DMS53 (cell line): ENCODE measurements at places on chromosomes 12 and 14.

DNA sequence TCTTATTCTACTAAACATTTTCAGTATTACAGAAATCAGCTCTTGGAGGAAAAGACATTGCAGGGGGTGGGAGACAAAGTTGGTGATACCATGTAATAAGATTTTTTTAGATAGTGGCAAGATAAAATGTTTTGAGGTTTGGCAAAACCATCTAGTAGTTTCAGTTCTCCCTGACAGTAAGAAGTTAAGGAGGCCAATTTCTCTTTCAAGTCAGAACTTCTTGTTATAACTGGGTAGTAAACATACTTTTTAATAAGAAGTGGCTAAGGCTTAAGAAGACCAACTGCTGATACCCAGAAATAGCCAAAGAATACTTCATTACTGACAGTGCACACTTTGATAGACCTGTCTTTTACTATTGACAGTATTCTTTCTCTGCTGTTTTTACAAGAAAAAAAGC, 452.3 kb downstream of the DIO2 start:
- DNase-seq: no peak

DNA sequence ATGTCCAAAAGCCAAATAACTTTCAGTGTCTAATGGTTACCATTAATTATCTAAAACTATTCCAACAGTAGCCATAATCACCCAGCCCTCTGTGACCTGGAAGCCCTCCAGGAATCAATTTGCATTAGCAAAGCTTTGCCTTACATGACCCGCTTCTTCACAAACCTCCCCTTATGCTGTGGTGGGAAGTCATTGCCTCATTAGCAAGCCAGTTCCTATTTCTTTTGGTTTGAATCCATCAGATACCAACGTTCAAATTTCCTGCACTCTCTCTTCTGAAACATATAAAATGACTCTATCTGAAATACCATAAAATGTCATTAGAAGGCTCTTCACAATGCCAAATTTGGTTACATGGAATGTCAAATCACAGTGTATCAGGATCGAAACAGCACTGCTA, 268.3 kb upstream of the PRKD1 start:
- DNase-seq: no peak

DNA sequence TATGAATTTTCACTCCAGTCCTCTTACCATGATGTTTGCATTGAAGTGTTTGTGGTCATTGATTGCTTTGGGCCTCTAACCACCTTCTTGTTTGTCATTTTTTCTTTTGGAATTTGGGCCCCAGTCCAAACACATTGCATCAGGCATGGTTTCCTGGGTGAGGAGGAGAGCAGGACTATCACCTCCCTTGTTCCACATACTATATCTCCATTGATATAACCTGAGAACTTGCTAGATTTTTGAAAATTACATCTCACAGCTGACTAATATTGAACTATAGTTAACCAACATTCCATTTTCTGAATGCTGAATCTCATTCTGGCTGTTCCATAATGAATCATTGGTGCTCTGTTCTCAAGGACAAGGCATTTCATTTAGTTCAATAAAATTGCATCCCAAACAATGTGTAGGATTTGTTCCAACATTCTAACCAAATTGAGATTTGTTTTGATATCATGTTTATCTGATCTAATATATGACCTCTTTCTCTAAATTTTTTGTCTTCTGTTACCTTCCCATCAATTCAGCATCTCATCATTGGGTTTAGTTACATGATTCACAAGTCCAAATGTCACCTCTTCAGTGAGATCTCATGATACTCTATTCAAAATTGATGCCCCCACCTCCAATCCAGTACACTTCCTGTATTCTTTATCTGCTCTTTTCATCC, 329.0 kb downstream of the ZFP36L1 start:
- no peak for DNase-seq

- peak; percentile 37 for DNase-seq
Observed at GRCh38 chr14:99725774-99726537, 41.9 kb downstream of the CYP46A1 start.

DNA sequence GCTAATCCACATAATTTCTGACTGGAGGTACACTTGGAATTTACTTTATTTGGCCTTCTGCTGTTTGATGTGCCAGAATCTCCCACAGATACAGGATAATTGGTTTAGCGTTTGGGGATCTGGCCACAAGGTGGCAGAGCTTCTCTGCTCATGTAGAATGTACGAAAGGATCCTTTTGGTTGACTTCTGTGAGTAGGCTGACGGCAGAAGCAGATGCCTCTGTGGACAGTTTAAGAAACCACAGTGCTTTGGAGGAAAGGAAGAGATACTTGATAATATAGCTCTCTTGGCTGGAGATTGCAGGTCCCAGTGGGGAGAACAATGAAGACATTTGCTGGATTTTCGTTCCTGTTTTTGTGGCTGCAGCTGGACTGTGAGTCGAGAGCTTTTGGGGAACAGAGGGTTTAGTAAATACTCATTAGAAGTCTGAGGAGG, 75.3 kb upstream of the OR4E1 start:
- peak; percentile 60 for DNase-seq

DNA sequence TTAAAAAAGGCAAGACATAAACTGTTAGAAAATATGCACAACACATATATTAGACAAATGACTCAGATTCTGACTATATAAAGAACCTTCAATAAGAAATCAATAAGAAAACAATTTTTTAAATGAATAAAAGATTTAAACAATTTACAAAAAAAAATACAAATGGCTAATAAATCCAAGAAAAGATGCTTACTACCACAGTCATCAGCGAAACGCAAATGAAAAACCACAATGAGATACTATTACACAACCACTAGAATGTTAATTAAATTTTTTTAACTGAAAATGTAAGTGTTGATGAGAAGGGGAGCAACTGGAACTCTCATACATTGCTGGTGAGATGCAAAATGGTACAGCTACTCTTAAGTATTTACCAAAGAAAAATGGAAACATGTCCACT, 24.4 kb downstream of the OSBPL8 start:
- no peak for DNase-seq

- no peak for DNase-seq
Observed at GRCh38 chr12:57474430-57474829, 5.2 kb downstream of the ARHGAP9 start.

- DNase-seq: no peak
Observed at GRCh38 chr14:72024504-72024903, 92.3 kb downstream of the RGS6 start.

DNA sequence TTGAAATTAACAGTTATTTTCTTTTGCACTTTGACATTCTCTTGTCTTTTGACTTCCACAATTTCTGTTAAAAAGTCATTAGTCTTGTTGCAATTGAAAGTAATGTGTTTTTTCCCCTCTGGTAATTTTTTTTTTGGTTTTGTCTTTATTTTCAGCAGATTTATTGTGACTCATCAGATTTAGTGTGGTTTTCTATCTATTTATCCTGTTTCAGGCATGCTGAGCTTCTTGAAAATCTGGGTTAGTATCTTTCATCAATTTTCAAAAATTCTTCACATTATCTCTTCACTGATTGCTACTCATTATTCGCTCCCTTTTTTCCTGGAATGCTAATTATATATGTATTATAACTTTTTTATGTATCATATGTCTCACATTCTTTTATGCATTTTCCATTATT, 15.3 kb upstream of the NTF3 start:
- no peak for DNase-seq

- peak; percentile 82 for DNase-seq
Observed at GRCh38 chr12:27733052-27733656, 22.5 kb downstream of the MRPS35 start.

DNA sequence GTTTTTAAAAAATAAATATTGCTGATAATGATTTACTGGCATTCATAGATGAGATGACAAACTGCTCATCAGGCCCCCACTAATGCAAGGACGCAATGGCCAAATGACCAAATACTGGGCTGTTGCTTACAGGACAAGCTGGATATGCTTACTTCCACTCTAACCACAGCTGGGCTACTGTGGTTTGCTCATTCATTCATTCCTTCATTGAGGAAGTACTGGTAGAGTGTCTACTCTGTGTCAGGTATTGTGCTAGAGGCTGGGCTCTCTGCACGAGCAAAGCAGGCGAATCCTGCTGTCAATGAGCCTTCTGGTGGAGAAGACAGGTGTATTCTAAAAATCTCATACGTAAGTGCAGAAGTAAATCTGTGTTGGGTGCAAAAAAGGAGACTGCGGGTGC, 113.3 kb upstream of the SLC38A2 start:
- DNase-seq: no peak

GRCh38 chr14:33848706-33849454, 102.0 kb downstream of the EGLN3 start:
- DNase-seq: peak; percentile 91
